WTC11 (cell line): ENCODE measurements at places on chromosomes 5 and 9.

GRCh38 chr5:14415024-14415697 lies 166.4 kb upstream of the OTULINL start:
- DNase-seq = no peak

DNA sequence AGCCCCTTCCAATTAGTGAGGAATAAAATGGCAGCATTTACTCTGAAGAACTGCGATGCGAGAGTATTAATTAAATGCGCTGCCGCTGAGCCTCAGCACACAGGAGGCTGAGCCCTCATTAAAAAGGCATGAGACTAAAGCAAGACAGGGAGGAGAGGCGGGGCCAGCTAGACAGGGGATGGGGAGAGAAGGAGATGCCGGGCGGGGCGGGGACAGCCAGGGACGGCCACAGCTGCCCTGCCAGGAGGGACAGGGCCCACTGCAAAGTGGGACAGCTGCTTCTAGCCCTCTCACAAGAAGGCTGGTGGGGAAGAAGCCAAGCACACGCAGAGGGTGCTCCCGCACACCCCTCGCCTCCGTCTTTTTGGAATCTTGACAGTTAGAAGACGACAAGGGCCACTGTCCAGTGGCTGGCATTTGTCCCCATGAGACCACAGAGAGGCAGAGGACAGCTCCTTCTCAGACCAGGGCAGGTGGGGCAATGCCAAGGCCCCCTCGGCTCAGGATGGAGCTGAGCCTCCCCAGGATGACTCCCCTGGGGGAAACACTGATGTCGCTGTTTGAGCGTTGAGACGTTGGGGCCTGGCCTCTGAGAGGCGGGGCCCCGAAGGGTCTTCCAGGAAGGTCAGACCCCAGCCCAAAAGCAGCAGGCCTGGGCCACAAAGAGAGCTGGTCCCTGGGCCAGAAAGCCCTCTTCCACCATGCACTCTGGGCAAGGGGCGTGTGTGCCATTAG lies 26.9 kb downstream of the ADAMTS2 start:
- DNase-seq = peak; percentile 17

GRCh38 chr5:132003170-132003744 lies 8.2 kb downstream of the ACSL6 start:
- DNase-seq = peak; percentile 68

DNA sequence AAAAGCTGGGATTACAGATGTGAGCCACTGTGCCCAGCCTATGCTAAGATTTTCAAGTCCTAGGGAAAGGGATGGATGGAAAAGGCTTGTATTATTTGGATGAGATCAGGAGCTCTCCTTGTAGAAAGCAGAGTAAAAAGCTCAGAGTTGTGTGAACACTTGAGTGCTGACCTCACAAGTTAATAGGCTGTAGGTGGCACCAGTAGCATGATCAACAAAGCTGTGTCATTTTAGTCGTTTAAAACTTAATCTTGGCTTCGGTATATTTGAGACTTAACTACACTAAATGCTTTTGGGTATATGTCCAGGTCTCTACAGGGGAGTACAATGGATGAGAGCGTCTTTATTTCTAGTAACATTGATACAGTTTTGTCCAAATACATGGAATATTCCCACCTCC lies 264.2 kb downstream of the TMEM38B start:
- DNase-seq = no peak

DNA sequence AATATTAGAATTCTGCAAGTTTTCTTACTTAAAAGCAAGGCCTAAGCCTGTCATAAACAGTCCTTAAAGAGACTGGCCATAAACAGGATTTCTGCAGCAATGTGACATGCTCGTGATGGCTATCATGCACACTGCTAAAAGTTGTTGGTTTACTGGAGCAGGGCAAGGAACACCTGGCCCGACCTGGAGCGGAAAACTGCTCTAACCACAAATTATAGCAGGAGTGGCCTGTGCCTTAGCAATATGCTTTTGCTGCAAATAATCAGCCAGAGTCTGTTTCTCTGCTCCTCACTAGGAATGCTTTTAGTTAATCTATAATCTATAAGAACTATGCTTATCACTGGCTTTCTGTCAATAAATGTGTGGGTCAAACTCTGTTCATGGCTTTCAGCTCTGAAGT lies 322.9 kb upstream of the RPS23 start:
- no peak for DNase-seq

GRCh38 chr5:54758038-54758437 lies 227.4 kb downstream of the ESM1 start:
- no peak for DNase-seq

- DNase-seq = no peak
Measured at GRCh38 chr9:112002131-112002846, 105.7 kb downstream of the UGCG start.

DNA sequence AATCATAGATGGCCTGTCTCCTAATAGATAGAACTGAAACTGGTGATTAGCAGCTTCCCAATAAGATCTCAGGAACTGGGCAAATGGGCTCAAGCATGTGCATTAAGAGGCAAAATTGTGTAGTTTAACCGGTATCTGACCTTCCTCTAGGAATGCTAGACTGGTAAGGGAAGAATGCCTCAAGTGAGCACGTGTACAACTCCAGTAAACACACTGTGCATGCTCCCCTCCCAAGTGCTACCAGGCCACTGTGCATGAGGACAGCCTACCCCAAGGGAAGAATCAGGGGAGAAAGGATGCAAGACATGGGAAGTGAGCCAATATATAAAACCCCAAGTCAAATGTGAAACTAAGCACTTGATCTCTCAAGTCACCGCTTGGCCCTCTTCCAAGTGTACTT lies 1157.4 kb upstream of the CDH18 start:
- DNase-seq = no peak

- DNase-seq = no peak
Measured at GRCh38 chr9:121714873-121715272, 63.4 kb downstream of the DAB2IP start.

DNA sequence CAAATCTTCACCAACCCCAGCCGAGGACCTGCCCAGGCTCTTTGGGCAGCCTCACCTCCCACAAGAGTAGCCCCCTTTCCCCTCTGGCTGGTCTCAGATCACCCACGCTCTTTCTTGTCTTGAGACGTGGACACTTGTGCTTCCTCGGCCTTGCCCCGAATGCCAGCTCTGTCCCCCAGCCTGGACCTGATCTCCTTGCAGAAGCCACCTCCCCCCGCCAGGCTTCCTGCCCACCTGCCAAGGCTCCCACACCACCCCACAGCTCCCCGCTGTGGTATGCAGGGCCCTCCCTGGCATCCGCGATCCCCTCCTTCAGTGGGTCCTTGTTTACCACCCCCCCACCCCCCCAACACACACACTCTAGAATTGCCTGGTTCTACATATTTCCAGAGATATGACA lies 133.7 kb downstream of the ROR2 start:
- DNase-seq = no peak

GRCh38 chr5:39194466-39195136 lies 24.8 kb downstream of the FYB1 start:
- DNase-seq = no peak

GRCh38 chr9:34500623-34501267 lies 22.0 kb downstream of the ENHO start:
- DNase-seq = peak; percentile 83

DNA sequence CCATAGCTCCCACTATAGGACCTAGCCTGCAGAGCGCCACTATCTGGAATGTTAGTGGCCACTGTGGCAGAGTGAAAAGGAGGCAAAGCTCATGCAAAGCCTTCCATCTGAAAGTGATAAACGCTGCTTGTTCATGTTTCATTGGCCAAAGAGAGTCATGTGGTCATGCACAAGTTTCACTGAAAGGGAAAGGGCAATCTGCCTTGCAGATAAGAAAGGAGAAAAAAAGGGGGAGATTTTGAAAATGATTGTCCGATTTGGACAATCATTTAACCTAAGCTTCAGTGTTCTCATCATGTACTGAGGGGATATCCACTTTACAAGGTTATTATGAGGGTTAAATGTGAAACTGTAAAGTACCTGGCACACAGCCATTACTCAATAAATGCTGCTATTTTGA lies 9.0 kb upstream of the MOB3B start:
- DNase-seq = no peak

DNA sequence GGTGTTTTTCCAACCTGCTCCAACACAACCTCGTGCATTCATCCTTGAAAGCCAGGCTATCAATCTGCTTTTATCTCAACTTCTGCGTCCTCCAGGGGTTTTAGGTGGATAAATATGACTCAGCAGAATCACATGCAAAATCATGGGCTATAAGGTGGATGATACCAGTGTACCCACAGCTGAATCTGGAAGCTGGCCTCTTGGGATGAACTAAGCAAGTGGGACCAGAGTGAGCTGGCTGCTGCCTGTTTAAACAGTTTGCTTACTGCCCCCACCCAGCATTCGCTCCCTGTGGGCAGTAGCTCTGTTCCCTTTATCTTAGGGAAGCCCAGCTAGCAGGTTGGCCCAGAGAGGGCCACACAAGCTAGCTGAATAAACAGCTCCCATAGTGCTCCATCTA lies 194.0 kb downstream of the CRB2 start:
- no peak for DNase-seq

GRCh38 chr5:146450002-146450401 lies 2.9 kb downstream of the TCERG1 start:
- DNase-seq = no peak

GRCh38 chr9:97271292-97271691 lies 36.2 kb upstream of the CCDC180 start:
- peak; percentile 70 for DNase-seq

DNA sequence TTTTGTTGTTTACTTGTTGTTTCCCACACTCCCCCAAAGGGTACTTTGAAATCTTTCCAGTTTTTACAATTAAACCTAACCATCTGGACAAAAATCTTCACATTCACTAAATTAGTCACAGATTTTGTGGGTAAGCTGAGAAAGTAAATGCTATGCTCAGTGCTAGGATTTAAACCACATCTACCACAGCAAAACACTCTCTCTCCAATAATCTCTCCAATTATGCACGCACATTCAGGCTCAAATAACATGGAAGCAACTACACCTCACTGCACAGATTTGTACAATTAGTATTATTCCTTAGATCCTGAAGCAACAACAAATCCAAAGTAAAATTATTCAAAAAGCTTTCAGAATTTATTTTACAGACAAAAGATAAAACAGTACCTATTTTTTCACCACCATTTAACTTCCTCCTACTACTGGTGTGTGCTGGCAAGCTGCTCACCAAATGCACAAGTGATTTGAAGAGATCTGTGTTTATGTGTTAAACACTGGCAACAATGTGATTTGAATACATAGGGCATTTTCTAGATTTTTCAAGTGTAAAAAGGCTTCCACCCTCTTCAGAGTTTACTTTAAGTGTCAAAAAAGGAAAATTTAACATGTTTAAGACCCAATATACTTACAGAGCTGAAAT lies 16.6 kb downstream of the ZNF608 start:
- no peak for DNase-seq

GRCh38 chr5:157514974-157515373 lies 55.0 kb downstream of the NIPAL4 start:
- no peak for DNase-seq

GRCh38 chr9:36053971-36054370 lies 17.3 kb downstream of the RECK start:
- DNase-seq = no peak

DNA sequence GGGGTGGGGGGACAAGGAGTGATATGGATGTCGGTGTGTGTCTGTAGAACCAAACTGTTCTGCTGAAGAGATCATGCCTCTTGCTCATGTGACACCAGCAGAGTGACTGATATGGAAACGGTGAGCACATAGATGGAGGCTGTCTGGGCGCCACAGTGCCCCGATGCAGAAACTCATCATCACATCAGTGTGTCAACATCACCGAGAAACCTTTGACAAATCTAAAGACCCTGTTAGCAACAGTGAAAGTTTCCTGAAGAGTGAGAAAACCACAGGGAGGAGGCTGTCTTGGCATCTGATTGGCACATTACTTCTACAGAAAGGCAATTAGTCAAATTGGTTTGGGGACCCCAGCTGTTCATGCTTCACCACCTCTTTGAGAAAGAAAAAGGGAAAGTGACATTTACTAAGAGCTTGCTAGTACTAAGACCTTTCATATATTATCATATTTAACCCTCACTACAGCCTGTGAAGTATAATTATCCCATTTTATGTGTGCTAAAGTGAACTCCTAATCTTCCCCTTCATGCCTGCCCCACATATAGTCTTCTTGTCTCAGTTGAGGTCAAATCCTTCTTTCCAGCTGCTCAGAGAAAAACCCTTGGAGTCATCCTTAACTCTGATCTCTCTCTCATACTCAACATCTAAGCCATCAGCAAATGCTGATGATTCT lies 25.6 kb downstream of the CSF2 start:
- DNase-seq = no peak

- DNase-seq = no peak
Measured at GRCh38 chr9:109765830-109766229, 14.2 kb upstream of the PALM2AKAP2 start.

DNA sequence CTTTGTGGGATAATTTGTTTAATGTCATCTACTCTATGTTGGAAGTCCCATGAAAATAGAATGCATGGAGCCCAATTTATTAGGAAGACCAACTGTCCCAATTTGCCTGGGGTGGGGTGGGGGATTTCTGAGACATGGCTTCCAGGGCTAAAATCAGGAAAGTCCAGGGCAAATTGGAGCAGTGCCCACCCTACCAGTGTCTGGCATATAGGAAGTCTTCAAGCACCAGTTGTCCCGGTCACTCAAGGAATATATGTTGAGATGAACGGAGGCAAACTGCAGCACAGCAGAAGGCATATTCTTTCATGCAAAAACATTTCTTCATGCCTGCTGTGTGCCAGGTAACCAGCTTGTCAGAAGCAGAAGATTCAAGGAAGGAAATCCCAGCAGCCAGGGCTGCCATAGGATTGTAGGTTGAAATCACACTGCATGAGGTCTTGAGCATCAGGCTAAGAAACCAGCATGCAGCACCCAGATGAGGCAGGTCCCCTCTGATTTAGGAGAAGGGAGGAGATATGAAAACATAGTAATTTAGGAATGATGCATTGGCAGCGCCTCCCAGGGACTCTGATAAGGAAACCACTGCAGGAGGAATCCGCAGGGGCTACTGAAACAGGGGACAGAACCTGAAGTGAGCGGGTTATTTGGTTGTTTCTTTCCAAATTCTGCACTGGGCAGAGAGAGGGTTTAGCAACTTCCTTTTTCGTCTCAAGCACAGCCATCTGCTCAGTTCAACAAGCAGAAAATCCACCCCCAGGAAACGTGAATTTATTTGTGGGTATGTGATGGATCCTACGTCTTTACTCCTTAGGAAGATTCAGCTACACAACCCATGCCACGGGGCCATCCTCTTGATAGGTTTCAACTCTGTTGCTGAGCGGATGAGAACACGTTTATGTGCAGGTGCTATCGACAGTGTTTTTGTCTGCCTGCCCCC lies 112.6 kb upstream of the CPEB4 start:
- DNase-seq = no peak
